Common myeloid progenitor, CD34-positive (primary cell): ENCODE measurements at places on chromosomes 11 and 22.

GRCh38 chr11:106904826-106905225, 113.5 kb downstream of the GUCY1A2 start:
- no peak for DNase-seq

GRCh38 chr22:42814215-42814614, 42.9 kb downstream of the ARFGAP3 start:
- DNase-seq = peak; percentile 83

DNA sequence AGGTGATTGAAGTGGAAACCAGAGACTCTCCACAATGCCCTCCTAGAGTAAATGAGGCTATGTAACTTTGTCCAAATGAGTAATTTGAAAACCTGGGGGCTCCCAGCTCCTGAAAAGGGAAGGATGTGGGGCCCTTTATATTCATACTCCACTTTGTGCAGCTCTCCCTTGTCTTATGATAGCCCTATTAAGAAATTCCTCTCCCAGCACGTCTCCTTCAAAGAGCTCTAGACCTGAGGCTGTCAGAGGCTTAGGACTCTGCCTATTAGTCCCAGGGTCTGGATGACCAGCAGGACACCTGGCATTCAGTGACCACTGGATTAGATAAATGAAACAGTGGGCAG, 2.1 kb downstream of the SLC43A1 start:
- DNase-seq = peak; percentile 12

GRCh38 chr11:126546191-126546590, 190.7 kb downstream of the ST3GAL4 start:
- no peak for DNase-seq

GRCh38 chr11:103898065-103898464, 138.4 kb upstream of the DDI1 start:
- DNase-seq = no peak
